ENCODE measurements at places on chromosomes 5 and 9. TPM values are rescaled to one million over a fixed set of nuclear protein-coding genes. Genes with fewer than 3 reads are reported as not detected.

Gene ZNF658
- total RNA-seq = 4.0 TPM

Gene FBXO4
- total RNA-seq = 15.0 TPM

Gene FOXD4
- total RNA-seq = 0.27 TPM

Gene SH3PXD2B
- 0.40 TPM for total RNA-seq

Gene GNA14
- total RNA-seq = not detected

Gene FAM153A
- 18.1 TPM for total RNA-seq

DNA sequence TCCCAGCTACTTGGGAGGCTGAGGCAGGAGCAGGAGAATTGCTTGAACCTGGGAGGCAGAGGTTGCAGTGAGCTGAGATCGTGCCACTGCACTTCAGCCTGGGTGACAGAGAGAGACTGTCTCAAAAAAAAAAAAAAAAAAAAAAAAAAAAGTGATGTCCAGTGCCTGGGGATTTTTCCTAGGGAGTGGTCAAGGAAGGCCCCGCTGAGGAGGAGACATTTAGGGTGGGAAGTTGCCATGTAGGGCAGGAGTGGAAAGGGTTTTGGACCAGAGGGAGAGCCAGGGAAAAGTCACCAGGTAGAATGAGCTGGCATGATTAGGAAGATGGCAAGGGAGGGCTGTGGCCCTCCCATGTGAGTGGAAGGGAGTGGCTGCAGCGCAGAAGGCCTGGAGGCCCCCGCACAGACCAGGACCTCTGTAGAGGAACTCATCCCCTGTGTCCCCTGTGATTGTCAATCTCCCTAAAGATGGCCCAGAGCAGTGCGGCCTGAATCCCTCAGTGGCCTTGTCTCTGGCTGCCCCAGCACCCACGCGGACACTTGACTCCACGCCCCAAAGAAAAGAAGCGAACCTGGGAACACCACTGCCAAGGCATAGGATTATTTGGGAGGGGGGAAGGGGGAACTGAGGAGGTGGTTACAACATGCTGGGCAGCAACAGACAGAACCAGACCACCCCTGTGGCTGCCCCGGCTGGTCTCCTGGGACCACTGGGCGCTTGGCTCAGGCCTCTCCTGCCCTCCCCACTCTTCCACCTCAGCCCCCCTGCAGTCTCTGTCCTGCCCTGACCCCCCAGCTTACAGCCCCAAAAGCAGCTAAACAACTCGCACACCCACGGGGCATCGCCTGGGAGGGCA lies 2.6 kb upstream of the SQSTM1 start:
- H3K4me3 ChIP-seq = peak overlapping the region; percentile 50
- H3K27ac ChIP-seq = peak overlapping the region; percentile 96
- no peak for DNase-seq
- H3K4me1 ChIP-seq = peaks cover 31% of the 10 kb centered on the region
- H3K36me3 ChIP-seq = peaks cover 17% of the 10 kb centered on the region
- H3K27me3 ChIP-seq = no peaks in the 10 kb centered on the region

DNA sequence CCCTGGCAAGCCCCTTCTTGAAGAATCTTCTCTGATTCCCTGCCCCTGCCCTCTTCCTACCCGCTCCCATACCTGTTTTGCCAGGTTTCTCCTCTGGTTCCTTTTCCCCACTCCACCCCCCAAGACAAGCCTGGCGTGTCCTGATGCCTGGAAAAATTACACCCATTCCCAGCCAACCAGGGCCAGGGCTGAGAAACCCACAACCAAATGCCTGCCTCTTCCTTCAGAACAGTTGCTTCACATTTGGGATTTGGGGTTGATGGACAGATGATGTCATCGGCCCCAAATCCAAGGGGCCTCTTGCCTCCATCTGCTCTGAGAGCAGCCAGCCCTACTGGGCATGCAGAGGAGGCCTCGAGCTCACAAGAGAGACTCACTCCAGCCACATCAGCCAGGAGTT lies 8.8 kb upstream of the NEK6 start:
- no peaks in the 10 kb centered on the region for H3K36me3 ChIP-seq
- no peak overlapping the region for H3K4me3 ChIP-seq
- no peak for DNase-seq
- H3K4me1 ChIP-seq = no peaks in the 10 kb centered on the region
- H3K27me3 ChIP-seq = no peaks in the 10 kb centered on the region
- H3K27ac ChIP-seq = no peak overlapping the region

GRCh38 chr9:94826644-94827410 lies 100.3 kb downstream of the AOPEP start:
- H3K27me3 ChIP-seq = no peaks in the 10 kb centered on the region
- H3K27ac ChIP-seq = no peak overlapping the region
- DNase-seq = no peak
- H3K4me1 ChIP-seq = no peaks in the 10 kb centered on the region

GRCh38 chr5:74673011-74673790 lies 11.8 kb upstream of the HEXB start:
- no peak overlapping the region for H3K4me3 ChIP-seq
- H3K27me3 ChIP-seq = no peaks in the 10 kb centered on the region
- DNase-seq = no peak
- no peaks in the 10 kb centered on the region for H3K36me3 ChIP-seq
- H3K27ac ChIP-seq = no peak overlapping the region

GRCh38 chr9:4615778-4616177 lies 46.3 kb upstream of the PLPP6 start:
- no peak overlapping the region for H3K4me3 ChIP-seq
- no peak for DNase-seq
- H3K27me3 ChIP-seq = no peaks in the 10 kb centered on the region
- H3K36me3 ChIP-seq = no peaks in the 10 kb centered on the region
- H3K27ac ChIP-seq = no peak overlapping the region

- DNase-seq = no peak
- no peak overlapping the region for H3K27ac ChIP-seq
- H3K36me3 ChIP-seq = no peaks in the 10 kb centered on the region
- H3K4me1 ChIP-seq = peaks cover 22% of the 10 kb centered on the region
- H3K4me3 ChIP-seq = no peak overlapping the region
Observed at GRCh38 chr9:136587145-136587943, 41.5 kb upstream of the NOTCH1 start.

DNA sequence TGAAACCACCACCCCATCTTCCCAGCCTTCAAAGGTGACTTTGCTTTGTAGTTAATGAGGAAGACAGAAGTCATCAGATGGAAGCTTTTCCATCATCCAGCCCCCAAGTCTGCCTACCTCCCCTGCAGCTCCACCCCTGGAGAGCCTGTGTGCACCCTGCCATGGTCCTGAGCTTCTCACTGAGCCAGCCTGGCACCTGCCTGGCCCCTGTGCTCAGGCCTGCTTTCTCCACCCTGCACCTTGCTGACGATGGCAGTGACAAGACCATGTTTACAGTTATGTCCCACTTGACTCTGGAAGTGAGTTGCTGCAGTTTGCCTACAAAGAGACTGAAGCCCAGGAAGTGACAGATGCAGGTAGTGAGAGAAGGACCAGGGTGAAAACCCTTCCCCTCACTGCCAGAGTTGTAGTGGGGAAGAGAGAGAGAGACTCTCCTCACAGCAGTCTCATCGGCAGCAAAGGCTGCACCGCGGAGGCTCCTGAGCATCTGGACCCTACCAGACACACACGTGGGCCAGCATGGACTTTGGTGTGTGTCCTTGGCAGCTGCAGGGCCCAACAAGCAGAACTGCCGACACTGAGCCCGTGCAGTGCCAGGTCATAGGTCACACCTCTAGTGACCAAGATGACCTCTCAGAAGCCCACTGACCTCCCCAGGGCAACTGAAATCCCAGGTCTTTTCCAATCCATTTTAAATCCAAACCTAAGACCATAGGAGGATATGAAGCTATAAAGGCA lies 107.1 kb downstream of the CACNA1B start:
- no peak overlapping the region for H3K27ac ChIP-seq
- H3K4me3 ChIP-seq = no peak overlapping the region
- DNase-seq = no peak
- H3K27me3 ChIP-seq = no peaks in the 10 kb centered on the region
- H3K36me3 ChIP-seq = no peaks in the 10 kb centered on the region

DNA sequence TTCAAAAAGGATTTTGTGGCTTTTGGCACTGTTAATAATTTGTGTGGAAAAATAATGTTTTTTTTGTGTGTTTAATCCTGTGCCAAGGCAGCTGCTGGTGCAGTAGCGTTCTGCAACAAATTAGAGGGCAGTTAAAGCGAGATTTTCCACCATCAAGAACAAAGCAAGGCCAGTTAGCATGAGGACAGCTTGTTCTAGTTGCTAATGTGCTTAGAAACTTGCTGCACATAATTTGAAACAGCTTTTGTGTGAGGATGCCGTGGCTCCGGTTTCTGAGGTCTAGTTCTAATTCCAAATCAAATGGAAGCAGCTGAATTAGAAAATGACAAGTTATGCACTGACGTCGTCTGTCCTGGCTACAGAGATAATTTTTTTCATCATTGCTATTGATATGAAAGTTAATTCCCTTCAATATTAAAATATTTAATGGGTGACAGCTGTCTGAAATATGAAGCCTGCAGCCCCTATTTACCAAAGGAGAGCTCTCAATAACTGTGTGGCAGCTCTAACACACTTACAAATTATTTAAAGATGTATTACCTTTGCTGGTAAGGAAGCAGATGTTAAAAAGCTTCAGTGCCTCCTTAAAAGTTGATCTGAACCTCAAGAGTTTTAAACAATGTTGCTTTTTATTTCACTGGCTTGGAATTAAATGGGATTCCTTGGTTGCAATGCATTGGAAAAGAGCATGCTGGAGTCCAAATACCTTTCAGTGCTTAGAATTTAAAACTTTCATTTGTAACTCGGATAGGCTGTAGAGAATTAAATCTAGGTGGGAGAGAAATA lies 128.6 kb downstream of the SPATA31D1 start:
- H3K4me3 ChIP-seq = no peak overlapping the region
- H3K27ac ChIP-seq = no peak overlapping the region
- no peaks in the 10 kb centered on the region for H3K4me1 ChIP-seq
- no peaks in the 10 kb centered on the region for H3K36me3 ChIP-seq

DNA sequence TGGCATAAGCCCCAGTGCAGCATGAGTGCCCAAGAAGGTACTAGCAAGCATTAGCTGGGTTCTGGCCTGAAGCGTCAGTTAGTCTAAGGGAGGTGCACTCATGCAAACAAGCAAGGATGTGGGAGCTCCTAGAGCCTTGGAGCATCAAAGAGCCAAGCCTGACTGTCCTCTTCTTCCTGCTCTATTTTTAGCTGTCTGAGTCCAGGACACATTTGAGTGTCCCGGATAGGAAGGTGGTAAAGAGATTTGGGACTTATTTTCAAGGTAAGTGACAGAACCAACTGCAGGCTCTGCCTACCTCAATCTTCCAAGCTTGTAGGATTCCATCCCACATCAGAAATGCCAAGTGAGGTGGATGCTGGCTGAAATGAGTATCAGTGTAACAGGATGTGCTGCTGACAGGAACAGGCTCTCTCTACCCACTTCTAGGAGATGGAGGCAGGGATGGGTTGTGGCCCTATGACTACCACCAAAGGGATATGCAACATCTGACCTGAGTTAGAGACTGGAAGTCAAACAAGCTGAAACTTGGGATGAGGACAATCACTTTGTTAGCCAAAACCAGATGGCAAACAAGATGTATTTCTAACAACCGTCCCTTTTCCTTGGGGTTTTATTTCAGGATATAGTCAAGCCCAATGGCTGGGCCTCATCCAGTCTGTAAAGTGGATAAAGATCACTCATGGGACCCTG lies 15.1 kb downstream of the MACROH2A1 start:
- no peak for DNase-seq
- no peak overlapping the region for H3K4me3 ChIP-seq
- no peak overlapping the region for H3K27ac ChIP-seq
- H3K36me3 ChIP-seq = peaks cover 6% of the 10 kb centered on the region
- no peaks in the 10 kb centered on the region for H3K27me3 ChIP-seq
- H3K4me1 ChIP-seq = no peaks in the 10 kb centered on the region

DNA sequence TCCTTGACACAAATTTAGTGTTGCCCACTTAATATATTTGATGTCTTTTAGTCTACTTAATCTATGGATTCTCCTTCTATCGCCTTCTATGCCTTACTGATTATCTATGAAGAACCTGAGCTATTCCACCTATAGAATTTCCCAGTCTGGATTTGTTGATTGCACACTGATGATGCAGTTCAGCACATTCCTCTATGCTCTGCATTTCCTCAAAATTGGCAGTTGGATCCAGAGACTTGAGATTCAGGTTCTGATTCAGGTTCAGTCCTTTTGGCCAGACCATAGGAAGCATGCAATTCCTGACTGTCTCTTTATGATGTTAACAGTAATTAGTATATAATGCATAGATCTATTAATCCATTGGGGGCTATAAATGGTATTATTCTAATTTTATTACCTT lies 13.8 kb downstream of the SLC22A5 start:
- peaks cover 15% of the 10 kb centered on the region for H3K4me1 ChIP-seq
- DNase-seq = no peak
- H3K27ac ChIP-seq = no peak overlapping the region
- H3K36me3 ChIP-seq = peaks cover 5% of the 10 kb centered on the region
- no peaks in the 10 kb centered on the region for H3K27me3 ChIP-seq

DNA sequence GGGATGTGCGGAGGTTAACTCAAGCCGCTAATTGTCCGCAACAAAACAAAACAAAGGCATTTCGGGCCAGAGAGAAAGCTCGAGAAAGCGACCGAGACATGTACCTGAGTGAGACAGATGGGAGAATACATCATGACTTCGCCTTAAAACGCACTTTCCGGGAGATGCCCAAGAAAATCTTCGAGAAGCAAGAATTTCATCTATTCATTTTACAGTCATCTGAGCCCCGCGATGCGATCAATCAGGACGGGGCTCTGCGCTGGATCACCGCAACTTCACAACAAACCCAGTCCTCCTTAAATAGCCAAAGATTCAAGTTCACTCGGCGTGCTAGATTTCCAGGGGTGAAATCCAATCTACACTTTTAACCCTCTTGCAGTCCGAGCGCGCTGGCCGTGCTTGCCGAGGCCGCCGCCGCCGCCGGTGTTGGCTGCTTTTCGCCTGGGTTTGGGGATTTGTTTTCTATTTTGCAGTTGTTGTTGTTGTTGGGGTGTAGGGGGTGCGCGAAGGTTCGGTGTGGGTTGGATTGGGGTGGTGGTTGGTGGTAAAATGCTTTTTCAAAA lies 482 bp downstream of the NFIB start:
- no peak overlapping the region for H3K27ac ChIP-seq
- no peaks in the 10 kb centered on the region for H3K4me1 ChIP-seq
- H3K36me3 ChIP-seq = no peaks in the 10 kb centered on the region

GRCh38 chr5:58940446-58940845 lies 357.6 kb downstream of the RAB3C start:
- no peak overlapping the region for H3K4me3 ChIP-seq
- H3K4me1 ChIP-seq = no peaks in the 10 kb centered on the region
- no peak for DNase-seq
- no peaks in the 10 kb centered on the region for H3K27me3 ChIP-seq
- H3K27ac ChIP-seq = no peak overlapping the region

DNA sequence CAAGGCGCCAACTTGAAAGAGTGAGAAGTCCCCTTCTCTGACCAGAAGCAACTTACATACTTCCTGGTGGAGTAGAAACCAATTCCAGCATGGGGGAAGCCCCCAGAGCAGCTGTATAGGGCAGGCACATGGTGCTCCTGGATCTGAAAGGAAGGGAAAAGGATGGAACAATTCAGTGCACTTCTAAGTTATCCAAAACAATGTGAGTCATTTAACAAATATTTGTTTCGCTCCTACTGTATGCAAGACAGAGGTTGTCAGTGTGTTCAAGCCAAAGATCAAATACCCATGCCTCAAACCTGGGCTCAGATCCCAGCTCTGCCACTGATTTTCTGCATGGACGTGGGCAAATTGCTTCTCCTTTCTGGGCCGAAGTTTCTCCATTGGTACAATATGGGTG lies 67.1 kb downstream of the LHX2 start:
- no peaks in the 10 kb centered on the region for H3K27me3 ChIP-seq
- H3K4me1 ChIP-seq = no peaks in the 10 kb centered on the region
- H3K4me3 ChIP-seq = no peak overlapping the region
- H3K27ac ChIP-seq = no peak overlapping the region

- no peak overlapping the region for H3K27ac ChIP-seq
- no peaks in the 10 kb centered on the region for H3K27me3 ChIP-seq
- H3K4me1 ChIP-seq = no peaks in the 10 kb centered on the region
- no peak for DNase-seq
- H3K4me3 ChIP-seq = no peak overlapping the region
Observed at GRCh38 chr5:133123297-133123696, 71.5 kb downstream of the HSPA4 start.
